Mammary epithelial cell (primary cell): ENCODE measurements at places on chromosomes 2 and 18. TPM values are rescaled to one million over a fixed set of nuclear protein-coding genes. Genes with fewer than 3 reads are reported as not detected.
A peak's percentile ranks its signal among the peaks of the same experiment; 100 is the strongest.

Gene IFIH1
- 6.7 TPM for total RNA-seq

Gene TMEM200C
- total RNA-seq = 1.7 TPM

Gene TMBIM1
- total RNA-seq = 260 TPM

Gene SPP2
- total RNA-seq = not detected

Gene MERTK
- 0.19 and 0.48 TPM in 2 replicates for total RNA-seq

- DNase-seq = no peak
Measured at GRCh38 chr2:179511105-179511789, 246.6 kb upstream of the SESTD1 start.

GRCh38 chr2:136424112-136424511 is 306.2 kb upstream of the CXCR4 start:
- DNase-seq = no peak

DNA sequence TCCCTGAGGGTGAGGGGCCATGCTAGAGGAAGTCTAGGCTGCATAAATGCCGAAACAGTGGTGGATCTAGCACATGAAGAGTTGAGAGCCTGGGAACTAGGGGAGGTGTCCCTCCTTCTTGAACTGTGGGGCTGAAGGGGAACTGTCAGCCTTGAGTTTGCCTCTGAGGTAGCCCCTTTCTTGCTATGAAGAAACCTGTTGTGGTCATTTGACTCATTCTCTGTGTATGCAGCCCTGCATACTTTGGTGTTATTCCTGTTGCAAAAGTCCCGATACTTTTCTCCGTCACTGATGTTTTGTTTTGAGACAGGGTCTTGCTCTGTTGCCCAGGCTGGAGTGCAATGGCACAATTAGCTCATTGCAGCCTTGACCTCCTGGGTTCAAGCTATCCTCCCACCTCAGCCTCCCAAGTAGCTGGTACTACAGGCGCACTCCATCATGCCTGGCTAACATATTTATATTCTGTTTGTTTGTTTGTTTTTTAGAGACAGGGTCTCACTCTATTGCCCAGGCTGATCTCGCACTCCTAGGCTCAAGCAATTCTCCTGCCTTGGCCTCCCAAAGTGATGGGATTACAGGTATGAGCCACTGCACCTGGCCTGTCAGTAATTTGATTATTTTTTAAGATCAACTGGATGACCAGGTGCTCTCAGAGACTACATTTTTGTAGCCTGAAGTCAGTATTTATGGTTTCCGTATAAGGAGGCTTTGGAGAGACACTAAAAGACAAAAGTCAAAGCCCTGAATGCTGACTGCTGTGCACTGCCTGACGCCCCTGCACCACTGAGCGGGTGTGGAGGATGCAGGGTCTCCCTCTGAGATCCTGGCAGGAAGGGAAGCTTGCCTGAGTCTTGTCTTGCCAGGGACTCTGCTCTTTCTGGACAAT is 126.0 kb upstream of the MSH6 start:
- DNase-seq = peak; percentile 55

DNA sequence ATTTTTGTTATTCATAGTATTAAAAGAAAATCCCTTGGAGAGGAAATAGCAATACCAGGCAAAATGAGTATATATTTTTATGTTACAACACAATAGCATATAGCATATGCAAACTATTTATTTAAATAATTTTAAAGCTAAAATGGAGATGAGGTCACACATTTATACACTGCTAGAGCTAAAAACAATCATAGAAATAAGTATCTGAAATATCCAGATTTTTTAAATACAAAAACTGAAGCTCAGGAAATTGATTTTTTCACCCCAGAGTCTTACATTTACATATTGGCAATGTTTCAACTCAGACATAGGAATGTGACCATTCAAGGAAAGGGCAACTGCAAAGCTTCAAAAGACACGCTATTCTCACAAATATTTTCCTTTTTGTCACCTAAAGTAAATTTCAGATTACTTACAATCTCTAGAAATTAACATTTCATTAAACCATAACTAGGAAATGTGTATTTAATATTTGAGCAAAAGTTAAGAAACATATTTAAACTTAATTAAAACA is 8.9 kb downstream of the TFPI start:
- no peak for DNase-seq

GRCh38 chr2:67896476-67896875 is 166.3 kb downstream of the C1D start:
- DNase-seq = no peak

GRCh38 chr2:9247177-9247576 is 40.6 kb downstream of the ASAP2 start:
- no peak for DNase-seq

DNA sequence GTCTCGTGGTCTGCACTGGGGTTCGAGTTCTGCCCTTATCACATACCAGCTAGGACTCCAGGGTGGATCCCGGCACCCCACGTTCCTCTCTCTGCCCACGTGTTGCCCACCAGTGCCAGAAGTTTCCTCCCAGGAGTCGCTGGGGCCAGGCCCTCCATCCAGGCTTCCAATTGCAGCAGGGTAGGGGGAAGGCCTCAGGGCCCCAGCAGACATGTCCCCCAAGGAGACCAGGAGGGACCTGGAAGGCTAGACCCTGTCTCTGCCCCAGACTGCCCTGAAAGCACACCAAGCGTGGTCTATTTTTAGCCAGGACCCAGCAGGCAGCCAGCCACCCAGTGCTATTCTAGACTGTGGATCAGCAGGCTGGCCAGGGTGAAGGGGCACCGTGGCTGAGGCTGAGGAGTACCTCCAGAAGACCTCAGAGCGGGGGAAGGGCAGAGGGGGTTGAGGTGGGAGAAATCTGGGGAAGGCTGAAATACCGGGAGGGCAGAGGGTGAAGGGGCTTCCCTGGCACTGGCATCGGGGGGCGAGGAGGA is 18.8 kb upstream of the TNS1 start:
- no peak for DNase-seq

GRCh38 chr2:164796999-164797398 is 44.6 kb downstream of the COBLL1 start:
- DNase-seq = no peak

DNA sequence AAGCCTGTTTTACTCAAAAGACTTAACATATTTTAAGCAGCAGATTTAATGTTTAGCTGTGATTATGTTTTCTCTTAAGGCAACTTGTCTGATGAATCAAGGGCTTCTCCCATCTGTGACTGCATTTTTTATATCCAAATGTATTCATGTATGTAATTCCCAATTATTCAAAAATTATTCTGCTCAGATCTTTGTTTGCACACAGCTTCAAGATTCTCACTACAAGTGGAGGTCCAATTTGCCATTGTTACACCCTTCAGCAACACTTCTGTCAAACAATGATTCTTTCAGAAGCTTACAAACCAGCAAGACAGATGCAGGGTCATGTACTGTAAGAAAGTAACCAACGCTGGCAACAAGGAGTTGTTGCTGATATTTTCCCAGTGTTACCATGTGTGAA is 5.9 kb upstream of the LRPPRC start:
- no peak for DNase-seq

DNA sequence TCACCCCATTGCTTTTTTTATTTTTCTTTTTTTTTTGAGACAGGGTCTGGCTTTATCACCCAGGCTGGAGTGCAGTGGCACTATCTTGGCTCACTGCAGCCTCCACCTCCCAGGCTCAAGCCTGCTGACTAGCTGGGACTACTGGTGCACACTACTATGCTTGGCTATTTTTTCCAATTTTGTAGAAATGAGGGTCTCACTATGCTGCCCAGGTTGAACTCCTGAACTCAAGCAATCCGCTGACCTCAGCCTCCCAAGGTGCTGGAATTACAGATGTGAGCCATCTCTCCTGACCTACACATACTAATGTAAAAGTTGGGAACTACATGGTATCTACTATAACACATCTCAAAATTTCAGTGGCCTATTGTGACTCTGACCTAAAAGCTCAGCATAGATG is 101.2 kb downstream of the FMNL2 start:
- no peak for DNase-seq

GRCh38 chr2:47218899-47219525 is 63.9 kb upstream of the STPG4 start:
- DNase-seq = no peak

- DNase-seq = no peak
Measured at GRCh38 chr2:7649461-7650228, 732.4 kb downstream of the RNF144A start.

DNA sequence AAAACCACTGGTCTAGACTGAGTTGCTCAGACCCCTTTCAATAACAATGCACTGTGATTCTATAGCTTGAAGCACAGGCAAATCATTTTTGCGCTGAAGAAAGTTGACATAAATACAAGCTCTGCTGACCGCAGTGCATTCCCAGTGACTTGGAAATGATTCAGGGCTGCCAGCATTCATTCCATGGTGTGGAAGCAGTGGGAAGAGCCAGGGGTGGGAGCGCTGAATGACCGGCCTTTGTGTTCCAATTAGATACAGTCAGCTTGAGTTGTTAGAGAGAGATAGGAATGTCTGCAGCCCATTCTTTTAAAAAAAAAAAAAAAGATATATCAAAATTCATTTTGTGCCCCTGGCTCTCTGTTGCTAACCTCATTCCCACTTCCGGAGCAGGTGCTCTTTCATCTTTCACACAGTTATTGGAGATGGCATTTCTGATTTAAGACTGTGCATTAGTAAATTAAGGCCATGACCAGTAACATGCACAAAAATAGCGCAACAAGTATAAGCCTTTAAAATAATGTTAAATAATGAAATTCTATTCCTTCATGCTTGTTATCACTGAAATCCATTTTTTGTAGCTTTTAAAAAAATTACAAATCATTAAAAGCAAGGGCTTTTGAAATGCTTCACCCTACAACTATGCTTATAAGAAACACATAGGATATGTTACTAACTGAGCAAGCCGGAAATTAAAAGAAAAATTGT is 59.4 kb upstream of the CTLA4 start:
- peak; percentile 83 for DNase-seq

DNA sequence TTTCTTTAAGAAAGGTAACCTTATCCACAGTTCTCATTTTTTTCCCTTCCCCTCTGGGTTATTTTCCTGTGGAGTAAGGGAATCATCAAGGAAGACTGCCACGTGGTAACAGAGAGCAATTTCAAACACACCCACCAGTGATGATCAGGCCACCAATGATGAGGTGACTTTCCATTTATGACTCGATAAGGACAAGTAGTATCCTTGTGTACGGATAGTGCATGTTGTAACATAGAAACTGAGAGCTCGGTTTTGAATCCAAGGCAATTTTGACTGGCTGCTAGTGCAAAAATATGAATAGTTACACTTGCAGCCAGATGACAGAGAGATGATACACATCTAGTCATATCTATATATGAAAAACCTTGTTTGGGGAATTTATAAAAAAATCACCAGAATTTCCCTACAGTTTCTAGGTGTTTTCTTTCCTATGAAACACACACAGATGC is 143.6 kb upstream of the TCF4 start:
- peak; percentile 29 for DNase-seq

GRCh38 chr18:37334631-37335408 is 230.8 kb downstream of the CELF4 start:
- DNase-seq = no peak

DNA sequence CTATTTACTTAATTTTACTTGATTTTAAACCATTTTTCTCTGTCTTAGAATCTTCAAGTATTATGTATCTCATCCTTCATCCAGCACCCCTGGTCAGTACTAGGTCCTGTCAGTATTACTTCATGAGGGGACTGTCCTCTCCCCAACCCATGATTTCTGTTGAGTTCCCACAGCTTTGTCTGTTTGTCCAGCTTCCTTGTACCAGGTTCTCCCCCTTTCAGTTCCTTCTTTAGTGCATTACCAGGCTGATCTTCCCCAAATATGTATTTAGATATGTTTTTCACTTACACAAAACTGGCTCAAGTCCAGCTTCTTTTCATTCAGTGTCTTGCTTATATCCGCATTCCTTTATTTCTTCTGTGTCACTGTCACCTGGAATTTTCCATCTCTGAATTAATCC is 13.8 kb upstream of the TTC27 start:
- no peak for DNase-seq

DNA sequence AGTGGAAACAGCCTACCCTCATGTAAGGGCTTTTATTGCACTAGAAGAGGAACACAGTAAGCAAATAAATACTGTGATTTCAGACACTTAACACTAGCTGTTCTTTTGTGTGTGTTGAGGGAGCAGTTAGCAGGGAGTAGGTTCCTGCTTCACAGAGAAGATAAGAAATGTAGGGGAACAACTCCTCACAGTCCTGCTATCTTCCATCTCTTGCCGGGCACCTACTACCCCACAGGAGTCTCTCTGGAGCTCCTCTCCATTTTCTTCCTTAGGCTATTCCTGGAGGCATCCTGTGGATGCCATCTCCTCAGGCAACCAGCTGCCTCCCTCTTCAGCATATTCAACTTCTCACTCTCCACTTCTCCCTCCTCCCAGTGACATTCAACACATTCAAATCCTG is 145.0 kb downstream of the SRBD1 start:
- DNase-seq = no peak

DNA sequence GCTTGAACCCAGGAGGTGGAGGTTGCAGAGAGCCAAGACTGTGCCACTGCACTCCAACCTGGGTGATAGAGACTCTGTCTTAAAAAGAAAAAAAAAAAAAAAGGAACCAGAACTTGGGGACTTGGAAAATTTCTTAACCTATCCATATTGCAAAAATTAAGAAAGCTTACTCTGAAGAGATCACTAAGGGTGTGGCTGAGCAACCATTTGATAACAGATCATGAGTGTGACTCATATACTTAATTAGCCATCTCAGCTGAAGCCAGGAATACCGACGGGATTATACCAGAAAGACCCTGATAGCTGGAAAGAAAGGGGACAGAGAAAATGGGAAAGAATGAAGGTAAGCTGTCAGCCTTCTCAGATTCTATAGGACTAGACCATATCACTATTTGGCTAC is 7.1 kb upstream of the ADD2 start:
- DNase-seq = no peak

DNA sequence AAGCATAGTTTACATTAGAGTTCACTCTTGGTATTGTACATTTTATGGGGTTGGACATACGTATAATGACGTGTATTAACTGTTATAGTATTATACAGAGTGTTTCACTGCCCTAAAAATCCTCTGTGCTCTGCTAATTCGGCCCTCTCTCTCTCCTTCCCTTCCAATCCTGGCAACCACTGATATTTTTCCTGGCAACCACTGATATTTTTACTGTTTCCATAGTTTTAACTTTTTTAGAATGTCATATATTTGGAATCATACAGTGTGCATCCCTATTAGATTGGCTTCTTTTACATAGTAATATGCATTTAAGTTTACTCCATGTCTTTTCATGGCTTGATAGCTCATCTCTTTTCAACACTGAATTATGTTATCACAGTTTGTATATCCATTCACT is 526.7 kb downstream of the RIT2 start:
- DNase-seq = no peak

- no peak for DNase-seq
Measured at GRCh38 chr2:239714116-239714515, 311.0 kb downstream of the NDUFA10 start.
